ENCODE measurements at places on chromosomes 13 and 19.

DNA sequence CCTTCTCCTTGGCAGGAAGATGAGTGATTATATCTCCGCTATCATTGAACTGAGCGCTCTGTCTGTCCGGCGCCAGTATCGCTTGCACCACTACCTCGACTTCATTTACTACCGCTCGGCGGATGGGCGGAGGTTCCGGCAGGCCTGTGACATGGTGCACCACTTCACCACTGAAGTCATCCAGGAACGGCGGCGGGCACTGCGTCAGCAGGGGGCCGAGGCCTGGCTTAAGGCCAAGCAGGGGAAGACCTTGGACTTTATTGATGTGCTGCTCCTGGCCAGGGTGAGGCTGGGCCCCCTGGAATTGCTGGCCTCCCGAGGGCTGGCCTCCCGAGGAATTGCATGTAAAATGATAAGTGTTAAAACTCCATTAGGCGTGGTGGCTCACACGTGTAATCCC is 32.1 kb downstream of the CYP4F22 start:
- no peak for DNase-seq

DNA sequence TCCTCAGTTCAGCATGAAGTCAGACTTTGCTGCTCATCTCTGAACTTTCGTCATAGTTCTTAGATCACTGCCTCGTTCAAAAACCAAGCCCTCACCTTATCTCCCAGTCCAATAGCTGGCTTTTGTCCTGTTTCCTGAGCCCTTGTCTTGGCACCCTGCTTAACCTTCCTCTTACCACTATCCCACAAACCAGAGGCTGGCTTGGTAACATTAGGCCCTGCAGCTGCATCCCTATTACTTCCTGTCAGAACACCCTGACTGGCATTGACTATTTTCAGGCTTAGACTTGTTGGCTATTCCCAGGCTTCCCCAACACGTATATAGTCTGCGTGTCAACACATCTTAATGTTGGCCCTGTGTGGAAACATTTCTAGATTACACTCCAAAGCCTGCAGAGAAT is 172.4 kb downstream of the VWA8 start:
- no peak for DNase-seq

GRCh38 chr19:39098365-39099269 is 14.4 kb downstream of the ACP7 start:
- DNase-seq = no peak

GRCh38 chr19:28314756-28315155 is 898.2 kb downstream of the UQCRFS1 start:
- no peak for DNase-seq

DNA sequence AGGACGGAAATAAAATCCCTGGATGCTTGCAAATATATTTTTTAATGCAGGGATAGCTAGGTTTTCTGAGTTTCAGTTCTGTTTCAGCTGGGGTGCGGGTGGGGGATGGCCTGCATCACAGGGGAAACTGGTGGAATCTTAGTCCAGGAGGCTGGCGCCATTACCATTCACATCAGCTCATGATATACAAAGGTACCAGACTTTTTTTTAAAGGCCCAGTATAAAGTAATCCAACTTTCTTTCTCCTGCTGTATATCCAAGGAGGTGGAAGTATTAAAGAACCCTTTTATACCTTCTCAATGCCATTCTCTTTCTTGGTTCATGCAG is 343.8 kb downstream of the KCNRG start:
- DNase-seq = no peak

- DNase-seq = no peak
These were observed 1.8 kb downstream of the NXNL1 start for GRCh38 chr19:17458970-17459369.

DNA sequence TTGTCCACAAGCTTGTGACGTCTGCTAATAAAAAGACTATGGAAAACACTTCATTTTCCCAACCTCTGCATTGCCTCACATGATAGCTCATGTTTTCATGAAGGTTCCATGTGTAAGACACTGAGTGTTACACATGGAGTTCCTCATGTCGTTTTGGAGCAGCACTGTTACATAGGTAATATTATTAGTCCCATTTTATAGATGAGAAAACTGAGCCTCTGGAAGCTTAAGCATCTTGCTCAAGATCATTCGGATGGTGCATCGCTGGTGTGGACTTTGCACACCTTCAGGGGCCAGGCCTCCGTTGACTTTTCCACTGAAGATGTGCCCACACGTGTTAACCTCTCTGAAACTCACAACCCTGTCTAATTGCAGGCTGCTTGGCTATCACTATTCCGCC is 743.4 kb downstream of the UQCRFS1 start:
- no peak for DNase-seq

- DNase-seq = no peak
These were observed 66.3 kb downstream of the MCF2L start for GRCh38 chr13:113035213-113035800.

GRCh38 chr13:25717666-25718197 is 334.1 kb downstream of the SHISA2 start:
- DNase-seq = no peak

- DNase-seq = no peak
These were observed 19.4 kb downstream of the CCL25 start for GRCh38 chr19:8071912-8072311.

DNA sequence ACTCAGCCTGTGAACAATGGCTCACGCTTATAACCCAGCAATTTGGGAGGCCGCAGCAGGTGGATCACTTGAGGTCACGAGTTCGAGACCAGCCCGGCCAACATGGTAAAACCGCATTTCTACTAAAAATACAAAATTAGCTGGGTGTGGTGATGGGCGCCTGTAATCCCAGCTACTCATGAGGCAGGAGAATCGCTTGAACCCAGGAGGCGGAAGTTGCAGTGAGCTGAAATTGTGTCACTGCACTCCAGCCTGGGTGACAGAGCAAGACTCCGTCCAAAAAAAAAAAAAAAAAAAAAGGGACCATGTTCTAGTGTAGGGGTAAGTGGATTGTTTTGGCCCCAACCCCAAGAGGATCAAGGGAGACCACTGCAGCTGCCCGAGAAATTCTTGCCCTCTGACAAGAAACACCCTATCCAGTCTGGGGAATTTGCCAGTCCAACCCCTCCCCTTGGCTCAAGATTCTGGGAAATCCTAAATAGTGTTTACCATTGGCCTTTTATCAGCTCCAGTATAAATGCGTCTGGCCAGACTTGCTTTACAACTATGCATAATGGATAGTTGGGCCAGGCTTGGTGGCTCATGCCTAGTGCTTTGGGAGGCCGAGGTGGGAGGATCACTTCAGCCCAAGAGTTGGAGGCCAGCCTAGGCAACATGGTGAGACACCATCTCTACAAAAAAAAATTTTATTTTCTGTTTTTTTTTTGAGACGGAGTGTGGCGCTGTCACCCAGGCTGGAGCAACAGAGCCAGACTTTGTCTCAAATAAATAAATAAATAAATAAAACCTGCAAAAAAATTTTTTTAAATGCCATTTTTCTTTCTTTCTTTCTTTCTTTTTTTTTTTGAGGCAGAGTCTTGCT is 5.1 kb upstream of the DHDH start:
- no peak for DNase-seq

GRCh38 chr13:93399212-93399611 is 172.6 kb downstream of the GPC6 start:
- DNase-seq = no peak

- no peak for DNase-seq
These were observed at the start of gene B3GNT3 for GRCh38 chr19:17794731-17795494. Gene B3GNT3, plus strand, starts transcription at chr19:17795138. Its CDS starts 12,670 bp downstream, at chr19:17807808.

- peak; percentile 97 for DNase-seq
These were observed 23.1 kb downstream of the ZNF175 start for GRCh38 chr19:51593969-51594773.

- no peak for DNase-seq
These were observed 66.3 kb downstream of the KCTD15 start for GRCh38 chr19:33862981-33863380.

GRCh38 chr13:41962994-41963393 is 2.1 kb upstream of the VWA8 start:
- no peak for DNase-seq

GRCh38 chr13:36841391-36841790 is 22.4 kb downstream of the RFXAP start:
- no peak for DNase-seq

DNA sequence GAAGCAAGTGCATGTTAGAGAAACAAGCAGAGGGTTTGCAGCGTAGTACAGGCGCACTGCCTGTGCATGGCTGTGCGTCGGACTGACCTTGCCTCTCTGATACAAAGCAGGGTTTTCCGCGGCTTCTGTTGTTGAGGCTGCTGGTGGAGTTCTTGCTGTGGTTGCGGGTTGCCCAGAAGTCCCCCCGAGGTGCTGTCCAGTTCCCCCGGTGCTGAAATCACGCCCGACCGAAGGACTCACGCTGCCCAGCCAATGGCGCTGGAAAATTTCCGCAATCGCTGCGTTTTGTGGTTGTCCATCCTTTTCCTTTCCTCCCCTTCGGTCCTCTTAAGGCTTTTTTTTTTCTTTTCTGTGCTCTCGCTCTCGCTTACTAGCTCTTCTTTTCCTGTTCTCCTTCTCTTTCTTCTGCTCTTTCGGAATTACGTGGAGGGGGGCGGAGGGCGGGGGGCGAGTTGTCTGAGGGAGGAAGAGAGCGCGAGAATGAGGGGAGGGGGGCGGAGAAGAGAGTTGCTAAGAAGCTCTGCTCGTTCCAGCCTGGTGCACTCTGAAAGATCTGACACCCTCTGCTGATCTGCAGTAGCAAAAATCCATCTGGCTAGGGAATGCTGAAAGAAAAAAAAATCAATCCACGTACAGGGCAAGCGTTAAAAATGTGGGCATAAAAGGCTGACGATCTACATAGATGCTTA is at the start of gene SLITRK1:
Gene SLITRK1, minus strand, starts transcription at position 558 of the 689 bp plus-strand sequence. CDS start 967 bp downstream, outside the sequence.
- peak; percentile 2 for DNase-seq

- DNase-seq = no peak
These were observed 70.2 kb downstream of the COL4A2 start for GRCh38 chr13:110377178-110377825.

Measured in CD4-positive, alpha-beta T cell treated with Interleukin-4 for 4 hours (primary cell).